ENCODE measurements at places on chromosomes 4 and X.

- no peak for DNase-seq
These were observed 988 bp upstream of the SRD5A3 start for GRCh38 chr4:55345054-55345453.

DNA sequence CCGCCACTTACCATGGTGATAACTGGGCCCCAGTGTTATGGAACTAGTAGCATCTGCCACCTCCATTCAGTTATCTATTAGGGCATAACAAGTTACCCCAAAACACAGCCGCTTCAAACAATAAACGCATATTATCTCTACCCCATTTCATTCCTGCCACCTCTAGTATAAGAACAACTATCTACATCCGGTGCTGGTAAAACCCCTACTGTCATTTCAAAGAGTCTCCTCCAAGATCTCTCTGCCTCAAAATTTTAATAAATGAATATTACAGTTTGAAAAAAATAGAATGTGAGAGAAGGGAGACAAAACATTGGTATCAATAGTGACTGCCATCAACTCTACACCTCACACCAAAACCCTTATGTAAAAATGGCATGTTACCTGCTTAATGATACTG is 35.5 kb upstream of the RBPJ start:
- no peak for DNase-seq

GRCh38 chr4:158767451-158767850 is 1.4 kb upstream of the FNIP2 start:
- DNase-seq: peak; percentile 27

GRCh38 chrX:115268421-115268820 is 21.1 kb upstream of the LUZP4 start:
- peak; percentile 52 for DNase-seq

GRCh38 chr4:182880387-182881356 is 36.5 kb downstream of the DCTD start:
- DNase-seq: no peak

DNA sequence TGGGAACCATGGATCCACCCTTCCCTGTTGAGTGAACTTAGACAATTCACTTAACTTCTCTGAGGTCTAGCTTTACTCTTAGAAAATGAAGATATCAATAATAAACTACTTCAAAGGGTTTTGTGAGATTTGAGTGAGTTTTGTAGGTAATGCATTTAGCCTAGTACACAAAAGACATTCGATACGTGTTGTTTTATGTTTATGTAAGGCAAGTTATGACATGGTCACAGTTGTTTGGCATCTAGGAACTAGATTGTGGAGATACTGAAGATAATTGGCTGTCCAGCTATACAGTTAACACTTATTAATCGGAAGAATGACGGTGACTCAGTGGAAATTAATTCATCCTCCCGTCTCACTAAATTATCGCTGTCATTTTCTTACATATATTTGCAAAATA is 1781.1 kb upstream of the TENM3 start:
- no peak for DNase-seq

DNA sequence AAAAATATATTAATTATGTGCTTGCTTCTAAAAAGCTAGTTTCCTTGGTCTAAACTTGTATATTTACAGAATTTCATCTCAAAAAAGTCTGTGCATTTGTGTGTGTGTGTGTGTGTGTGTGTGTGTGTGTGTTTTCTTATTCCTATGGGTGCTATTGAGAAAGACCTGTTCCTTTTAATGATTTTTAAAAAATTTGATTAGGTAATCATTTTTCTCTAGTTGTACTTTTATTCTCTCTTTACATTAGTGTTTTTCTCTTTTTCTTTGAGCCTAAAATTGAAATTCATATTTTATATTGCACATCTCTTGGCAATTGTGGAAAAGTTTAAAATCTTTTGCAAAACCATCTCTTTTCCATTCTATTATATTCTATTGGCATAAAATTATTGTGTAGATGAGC is 690.4 kb upstream of the NDST4 start:
- no peak for DNase-seq

- DNase-seq: no peak
These were observed 284.0 kb upstream of the ZFP42 start for GRCh38 chr4:187711586-187711985.

- no peak for DNase-seq
These were observed 58.7 kb downstream of the ENOPH1 start for GRCh38 chr4:82489076-82489475.

DNA sequence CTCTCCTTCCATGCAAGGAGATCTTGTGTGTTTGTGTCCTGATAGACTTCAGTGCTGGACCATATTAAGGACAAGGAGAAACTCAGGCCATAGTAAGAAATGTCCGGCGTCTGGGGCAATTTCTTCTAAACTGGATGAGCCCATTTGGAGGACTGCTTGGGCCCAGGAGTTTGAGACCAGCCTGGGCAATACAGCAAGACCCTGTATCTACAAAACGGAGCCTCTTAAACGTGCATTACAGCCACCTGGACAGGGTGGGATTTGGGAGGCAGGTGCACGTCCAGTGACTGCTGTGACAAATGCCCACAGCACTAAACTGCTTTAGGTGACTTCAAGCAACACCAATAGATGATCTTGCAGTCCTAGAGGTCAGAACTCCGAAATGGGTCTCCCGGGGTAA is 311.9 kb downstream of the DHRSX start:
- no peak for DNase-seq

DNA sequence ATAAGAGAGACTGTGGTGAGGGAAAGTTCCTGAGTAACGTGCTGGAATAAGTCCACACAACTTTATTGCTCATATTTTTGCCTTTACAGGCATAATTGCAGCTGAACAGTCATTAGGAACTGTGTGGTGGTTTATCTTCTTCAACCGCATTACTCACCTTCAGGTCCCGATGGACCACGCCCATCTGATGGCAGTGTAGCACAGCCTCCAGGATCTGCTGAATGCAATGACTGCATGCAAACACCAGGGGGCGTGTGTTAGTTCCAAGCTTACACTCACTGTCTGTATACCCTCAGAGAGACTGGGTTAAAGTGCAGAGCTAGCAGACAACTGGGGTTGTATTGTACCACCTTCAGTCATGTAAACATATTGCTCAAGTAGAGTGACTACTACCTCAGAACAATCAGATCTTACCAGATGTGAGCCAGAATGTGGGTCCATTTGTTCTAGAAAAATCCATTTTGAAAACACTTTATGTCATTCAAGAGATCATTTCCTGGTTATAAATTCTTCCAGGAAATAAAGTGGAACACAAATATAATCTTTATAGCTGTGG is 214.0 kb downstream of the CAMK2D start:
- peak; percentile 95 for DNase-seq

DNA sequence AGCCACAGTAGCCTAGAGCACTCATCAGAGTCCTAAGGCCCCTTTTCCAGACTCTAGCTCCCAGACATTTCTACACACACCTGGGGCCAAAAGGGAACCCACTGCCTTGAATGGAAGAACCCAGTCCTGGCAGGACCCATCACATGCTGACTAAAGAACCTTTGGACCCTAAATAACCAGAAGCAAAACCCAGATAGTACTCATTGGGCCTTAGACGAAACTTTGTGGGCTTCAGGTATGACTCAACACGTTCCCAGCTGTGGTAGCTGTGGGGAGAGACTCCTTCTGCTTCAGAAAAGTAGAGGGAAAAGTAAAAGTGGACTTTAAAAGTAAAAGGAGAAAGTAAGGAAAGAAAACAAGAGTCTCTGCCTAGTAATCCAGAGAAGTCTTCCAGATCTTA is 311.5 kb downstream of the OPHN1 start:
- no peak for DNase-seq

DNA sequence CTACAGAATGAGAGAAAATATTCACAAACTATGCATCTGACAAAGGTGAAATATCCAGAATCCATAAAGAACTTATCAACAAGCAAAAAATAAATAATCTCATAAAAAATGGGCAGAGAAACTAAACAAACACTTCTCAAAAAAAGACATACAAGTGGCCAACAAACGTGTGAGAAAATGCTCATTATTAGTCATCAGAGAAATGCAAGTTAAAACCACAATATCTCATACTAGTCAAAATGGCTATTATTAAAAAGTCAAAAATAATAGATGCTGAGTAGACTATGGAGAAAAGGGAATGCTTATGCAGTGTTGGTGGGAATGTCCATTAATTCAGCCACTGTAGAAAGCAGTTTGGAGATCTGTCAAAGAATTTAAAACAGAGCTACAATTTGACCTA is 533.3 kb downstream of the TMA16 start:
- no peak for DNase-seq

GRCh38 chrX:11461201-11462001 is 168.2 kb downstream of the AMELX start:
- DNase-seq: no peak

DNA sequence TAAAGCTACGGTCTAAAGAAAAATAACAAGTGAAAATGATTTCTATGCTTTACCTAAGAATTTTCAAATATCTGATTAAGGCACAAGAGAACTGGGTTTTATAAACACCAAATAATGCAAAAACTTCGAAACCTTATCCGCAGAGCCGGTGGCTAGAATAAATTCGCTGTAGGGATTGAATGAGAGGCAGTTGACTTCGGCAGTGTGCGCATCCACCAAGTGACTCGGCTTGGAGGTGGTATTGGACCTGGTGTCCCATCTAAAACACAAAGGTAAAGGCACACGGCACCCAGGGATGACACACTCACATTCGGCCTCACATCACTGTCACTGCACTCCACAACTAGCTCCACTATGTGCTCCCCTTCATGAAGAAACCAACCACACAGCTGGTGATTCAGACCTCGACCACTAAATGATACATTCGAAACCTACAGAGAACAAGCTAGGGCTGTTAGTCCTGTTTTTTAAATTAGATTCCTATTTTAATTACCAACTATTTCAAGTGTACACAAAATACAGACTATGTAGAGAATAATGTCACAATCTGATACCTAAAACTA is 17.5 kb downstream of the RBBP7 start:
- DNase-seq: no peak

DNA sequence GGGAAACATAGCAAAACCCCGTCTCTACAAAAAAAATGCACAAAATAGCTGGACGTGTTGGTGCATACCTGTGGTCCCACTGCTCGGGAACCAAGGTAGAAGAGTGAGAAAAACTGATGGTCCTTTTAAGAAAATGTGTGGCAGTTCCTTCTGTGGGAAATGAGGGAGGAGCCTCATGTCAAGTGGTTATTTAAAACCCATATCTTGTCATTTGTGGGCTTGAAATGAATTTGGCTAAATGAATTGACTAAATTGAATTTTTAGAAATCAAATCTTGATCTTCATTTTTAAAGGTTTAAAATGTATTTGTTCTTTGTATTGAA is 16.2 kb upstream of the LAMP2 start:
- peak; percentile 47 for DNase-seq

DNA sequence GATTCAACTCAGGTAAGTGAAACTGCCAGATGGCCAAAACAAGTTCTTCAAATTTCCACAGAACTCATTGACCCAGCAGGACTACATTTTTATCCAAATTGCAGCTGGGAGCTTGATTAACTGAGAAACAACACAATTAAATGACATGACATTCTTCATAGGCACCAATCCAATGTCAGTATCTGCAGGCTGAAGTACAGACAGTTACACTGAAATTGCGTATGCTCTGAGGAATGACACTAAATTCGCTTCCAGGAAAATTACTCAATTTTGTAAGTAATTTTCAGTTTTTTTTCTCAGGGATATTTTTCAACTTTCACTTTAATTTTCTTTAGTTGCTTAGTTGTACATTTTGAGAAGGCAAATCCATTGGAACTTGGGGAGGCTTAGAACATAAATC is 4.5 kb downstream of the C1GALT1C1 start:
- DNase-seq: no peak

DNA sequence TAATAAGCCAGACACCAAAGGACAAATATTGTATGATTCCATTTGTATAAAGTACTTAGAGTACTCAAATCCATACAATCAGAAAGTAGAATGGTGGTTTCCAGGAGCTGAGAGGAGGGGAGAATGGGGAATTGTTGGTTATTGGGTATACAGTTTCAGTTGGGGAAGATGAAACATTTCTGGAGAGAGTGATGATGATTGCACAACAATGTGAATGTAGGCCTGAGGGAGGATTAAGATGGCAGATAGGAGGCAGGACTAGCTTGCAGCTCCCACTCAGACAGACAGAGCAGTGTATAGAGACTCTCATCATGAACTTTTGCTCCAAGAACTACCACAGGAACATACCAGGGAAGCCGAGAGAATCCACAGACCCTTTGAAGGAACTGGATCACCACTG is 75.7 kb upstream of the PAK3 start:
- no peak for DNase-seq

GRCh38 chr4:93960916-93961315 is 132.4 kb downstream of the ATOH1 start:
- no peak for DNase-seq

GRCh38 chr4:151865744-151866591 is 105.2 kb upstream of the GATB start:
- DNase-seq: no peak

GRCh38 chrX:43940816-43941474 is 32.2 kb downstream of the NDP start:
- peak; percentile 6 for DNase-seq

DNA sequence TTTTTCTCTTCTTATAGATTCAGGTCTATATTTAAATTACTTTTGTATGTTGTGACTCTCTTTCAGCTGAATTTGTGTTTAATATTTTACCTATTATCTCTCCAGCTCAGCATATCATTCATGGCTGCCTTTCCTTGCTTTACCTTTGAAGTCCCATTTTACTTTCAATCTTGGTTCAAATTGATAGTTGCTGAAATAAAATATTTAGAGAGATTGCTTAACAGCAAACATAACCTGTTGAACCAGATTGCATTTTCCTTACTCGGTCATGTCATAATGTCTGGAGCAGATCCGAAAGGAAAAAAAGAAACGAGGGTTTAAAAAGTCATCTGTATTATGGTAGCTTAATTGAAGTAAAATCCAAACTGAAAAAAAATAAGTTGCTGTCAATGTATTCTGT is 94.1 kb downstream of the IL1RAPL2 start:
- DNase-seq: no peak

GRCh38 chr4:116839826-116840225 is 245.6 kb downstream of the TRAM1L1 start:
- no peak for DNase-seq

DNA sequence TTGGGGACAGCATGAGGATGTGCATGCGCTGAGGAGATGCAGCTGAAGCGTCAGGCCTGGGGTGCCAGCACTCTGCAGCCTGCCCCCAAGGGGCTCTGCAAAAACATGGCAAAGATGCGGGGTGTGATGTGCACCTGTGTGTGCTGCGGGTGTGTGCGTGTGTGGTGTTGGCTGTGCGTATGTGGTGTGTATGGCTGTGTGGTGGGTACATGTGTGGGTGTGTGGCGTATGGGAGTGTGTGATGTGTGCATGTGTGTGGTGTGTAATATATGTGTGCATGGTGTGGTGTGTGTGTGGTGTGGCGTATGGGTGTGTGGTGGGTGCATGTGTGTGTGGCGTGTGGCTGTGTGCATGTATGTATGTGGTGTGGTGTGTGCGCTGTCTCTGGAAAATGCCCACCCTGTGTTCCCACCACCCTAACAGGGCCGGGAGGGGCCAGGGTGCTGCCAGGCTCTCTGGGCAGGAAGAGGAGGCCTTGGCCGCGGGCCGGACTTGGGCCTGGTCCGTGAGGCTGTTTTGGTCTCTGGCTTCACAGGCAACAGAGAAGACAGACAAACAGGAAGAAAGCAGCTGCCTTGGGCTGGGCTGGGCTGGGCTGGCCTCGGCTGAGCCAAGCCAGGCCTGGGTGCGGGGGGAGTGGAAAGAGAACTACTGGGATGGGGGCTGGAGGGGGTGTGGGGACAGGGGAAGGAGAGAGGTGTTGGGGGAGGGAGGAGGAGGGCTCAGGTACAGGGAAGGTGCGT is 1.1 kb upstream of the AVPR2 start:
- DNase-seq: no peak

- no peak for DNase-seq
These were observed 65.5 kb upstream of the LAS1L start for GRCh38 chrX:65600106-65600505.

- DNase-seq: peak; percentile 1
These were observed 21.9 kb downstream of the SYTL5 start for GRCh38 chrX:38028300-38028699.

All from DMS53 (cell line).